ENCODE measurements at places on chromosomes 1 and 21.

DNA sequence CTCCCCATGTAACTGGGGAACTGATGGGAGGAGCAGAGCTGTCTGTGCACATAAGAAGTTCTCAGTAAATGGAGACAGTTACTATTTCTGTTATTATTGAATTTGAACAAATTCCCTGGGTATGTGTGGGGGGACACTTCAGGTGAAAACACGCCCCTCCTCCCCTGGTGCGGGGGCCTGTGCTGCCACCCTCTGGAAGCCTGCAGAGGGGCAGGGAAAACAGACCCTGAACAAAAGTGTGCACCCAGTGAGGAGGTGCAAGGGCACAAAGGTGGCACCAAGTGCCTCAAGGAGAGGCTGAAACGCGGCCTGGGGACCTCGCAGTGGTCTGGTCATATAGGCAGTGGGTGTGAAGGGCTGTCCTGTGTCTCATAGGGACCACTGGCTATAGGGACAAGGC, 18.2 kb upstream of the NADK start:
- no peak for DNase-seq

DNA sequence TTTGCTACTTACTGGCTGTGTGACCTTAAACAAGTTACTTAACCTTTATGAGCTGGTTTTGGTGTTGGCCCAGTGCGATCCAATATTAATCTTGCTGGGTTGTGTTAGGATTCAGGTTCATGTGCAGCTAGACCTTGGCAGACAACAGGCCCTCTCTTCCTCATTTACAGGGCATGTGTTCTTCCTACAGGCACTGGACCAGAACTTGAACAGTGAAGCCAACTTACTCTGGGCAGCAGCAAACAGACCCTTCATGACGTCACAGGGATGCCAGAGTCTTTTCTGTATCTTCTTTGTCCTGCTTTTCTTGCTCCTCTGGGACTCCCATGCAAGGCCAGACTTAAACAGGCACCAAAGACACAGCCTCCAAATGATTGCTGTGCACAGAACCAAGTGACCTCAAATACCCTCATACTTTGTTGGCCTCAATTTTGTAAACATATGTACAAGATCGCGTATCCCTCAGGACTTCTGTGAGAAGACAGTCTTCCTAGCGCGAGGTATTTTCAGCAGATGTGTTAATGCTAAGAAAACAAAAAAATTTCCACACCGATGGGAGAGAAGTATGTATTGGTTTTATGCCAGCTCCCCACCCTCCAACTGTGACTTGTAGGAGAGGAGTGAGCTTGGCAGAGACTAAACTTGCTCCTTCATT, 73.7 kb downstream of the URB2 start:
- peak; percentile 21 for DNase-seq

DNA sequence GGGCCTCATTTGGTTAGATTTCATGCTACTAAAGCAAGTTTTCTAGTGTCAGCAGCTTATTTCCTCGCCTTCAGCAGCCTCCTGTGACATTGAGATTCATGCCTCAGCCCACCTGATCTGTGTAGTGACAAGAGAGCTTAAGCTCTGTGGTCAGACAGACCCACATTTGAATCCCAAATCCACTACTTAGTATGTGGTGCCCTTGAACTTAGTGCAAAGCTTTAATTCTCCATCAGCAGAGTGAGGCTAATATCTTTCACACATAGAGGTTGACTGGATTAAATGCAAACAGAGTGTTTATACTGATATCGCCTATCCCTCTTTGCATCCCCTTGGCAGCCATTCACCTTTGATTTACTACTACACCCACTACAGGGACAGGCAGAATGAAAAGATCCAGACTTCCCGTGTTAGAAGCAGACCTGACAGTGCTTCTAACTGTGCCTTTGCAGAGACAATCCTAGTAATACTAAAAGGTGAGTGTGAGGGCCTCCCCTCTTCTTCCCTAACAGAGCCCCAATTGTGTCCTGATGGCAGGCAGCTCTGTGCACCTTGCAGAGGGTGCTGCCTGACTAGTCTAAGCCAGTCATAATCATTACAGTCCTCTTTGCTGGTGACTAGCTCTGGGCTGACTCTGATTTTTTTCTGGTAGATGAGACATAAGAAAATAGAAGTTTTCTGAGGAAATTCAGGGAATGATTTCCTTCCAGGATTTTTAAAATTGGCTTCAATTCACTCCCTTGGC, 264.0 kb downstream of the CTH start:
- no peak for DNase-seq

DNA sequence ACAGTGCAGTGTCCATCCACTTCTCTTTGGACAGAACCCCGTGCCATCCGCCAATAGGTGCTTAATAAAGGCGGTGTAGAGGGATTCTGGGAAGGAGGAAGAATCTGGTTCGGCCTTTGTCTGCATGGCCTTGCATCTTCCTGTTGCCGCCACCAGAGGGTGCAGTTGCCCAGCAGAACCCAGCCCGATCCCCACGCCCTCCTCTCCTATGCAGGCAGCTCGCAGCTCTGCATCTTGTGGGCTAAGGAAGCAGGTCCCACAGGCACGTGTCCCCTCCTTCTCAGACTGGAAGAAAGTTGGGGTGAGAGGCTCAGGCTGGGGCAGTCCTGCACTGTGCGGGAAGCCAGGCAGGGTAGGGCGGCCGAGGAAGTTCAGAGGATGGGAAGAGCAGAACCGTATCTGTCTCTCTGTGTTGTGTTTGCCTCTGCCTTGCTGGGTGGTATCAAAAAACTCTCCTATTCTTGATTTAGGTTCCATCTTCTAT, 20.8 kb downstream of the NAV1 start:
- peak; percentile 79 for DNase-seq

GRCh38 chr1:176691251-176692228, 228.6 kb downstream of the PAPPA2 start:
- peak; percentile 44 for DNase-seq

DNA sequence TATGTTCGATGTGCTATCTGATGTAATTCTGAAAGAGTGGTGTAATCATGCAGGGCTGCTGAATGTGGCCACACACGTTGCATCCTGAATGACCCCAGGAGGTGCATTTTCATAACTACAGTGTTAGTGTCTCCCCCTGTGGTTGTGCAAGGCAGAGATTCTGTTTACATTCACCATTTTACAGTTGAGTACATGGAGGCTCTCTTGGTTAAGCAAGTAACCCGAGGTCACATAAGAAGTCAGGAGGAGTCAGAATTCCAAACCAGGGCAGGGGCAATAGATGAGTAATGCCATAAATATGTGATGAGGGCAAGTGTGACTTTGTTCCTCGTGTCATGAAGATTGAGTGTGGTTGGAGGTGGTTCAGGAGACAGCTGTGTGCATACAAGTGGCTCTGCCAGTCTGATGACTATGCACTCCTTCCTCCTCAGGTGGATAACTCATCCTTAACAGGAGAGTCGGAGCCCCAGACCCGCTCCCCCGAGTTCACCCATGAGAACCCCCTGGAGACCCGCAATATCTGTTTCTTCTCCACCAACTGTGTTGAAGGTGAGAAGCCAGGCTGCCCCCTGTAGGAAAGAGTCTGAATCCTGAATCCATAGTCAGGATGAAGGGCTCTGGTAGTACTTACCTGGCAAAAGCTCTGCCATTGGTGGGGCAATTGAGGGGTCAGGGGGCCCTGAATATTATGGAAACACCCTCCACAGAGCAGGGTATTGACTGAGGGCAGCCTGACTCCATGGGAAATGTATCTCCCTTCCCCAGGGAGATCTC, 9.3 kb downstream of the ATP1A2 start:
- peak; percentile 89 for DNase-seq

GRCh38 chr1:208668991-208669390, 424.8 kb upstream of the PLXNA2 start:
- no peak for DNase-seq

DNA sequence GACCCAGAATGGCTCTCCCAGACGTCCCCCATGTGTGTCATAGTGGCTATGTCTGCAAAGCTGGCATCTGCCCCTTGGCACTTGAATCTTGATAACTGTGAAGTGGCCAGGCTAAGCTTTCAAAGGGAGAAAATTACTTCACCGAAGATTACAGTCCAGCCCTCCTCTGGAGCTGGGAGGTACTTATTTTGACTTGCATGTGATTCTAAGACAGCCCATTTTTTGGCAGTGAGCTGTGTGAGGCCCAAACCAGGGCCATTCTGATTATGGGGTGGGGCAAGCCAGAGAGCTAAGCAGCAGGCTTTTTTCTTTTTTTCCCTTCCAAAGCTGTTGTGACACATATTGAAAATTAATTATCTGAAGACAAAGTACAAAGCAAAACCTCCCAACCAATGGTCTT, 42.1 kb upstream of the C8B start:
- DNase-seq, result no peak

DNA sequence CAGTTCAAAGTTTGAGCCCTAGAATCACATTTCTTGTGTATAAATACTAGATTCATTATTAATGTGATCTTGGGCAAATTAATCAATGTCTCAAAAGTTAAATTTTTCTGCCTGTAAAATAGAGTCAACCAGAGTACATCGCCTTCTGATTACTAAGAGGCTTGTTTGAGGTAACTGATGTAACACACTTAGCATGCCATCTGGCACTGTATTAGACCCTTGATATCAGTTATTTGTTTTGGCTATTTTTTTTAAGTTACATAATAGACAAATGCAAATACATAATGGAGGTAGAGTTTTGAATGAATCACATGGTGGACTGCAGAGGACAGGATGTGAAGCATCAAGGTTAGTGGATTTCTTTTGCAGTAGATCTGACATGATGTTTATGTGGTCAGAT, 298.4 kb downstream of the ADGRL2 start:
- no peak for DNase-seq

- peak; percentile 7 for DNase-seq
Measured at GRCh38 chr1:44417351-44418021, 12.4 kb downstream of the RNF220 start.

DNA sequence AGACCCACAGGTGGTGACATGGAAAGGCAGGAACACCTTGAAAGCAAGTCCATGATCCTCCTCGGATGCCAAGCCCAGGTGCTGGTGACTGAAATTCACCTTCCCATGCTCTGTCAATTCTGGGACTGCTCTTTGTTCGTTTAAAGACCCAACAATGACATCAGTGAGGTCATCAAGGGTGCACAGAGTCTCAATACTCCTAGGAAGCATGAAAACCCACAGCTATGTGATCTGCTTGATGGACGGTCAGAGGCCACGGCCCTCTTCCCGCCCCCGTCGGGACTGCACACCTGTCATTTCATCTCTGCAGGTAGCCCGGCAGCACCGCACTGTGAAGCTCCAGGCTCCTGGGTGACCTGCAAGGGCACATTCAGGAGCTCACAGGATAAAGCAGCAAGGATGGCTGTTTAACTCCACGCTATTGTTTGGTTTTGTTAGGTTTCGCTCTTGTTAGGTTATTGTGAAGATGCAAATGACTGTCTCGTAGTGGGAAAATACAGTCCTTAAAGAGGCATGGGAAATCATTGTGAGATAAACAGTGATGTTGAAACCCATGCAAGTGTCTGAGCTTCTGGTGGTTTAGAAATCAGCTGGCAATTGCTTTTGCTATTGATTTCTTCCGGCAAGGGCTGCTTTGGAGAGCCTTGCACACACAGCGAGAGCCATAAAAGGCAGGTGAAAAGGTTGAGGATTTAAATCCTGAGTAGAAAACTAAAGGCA, 124.8 kb upstream of the AJAP1 start:
- DNase-seq, result no peak

DNA sequence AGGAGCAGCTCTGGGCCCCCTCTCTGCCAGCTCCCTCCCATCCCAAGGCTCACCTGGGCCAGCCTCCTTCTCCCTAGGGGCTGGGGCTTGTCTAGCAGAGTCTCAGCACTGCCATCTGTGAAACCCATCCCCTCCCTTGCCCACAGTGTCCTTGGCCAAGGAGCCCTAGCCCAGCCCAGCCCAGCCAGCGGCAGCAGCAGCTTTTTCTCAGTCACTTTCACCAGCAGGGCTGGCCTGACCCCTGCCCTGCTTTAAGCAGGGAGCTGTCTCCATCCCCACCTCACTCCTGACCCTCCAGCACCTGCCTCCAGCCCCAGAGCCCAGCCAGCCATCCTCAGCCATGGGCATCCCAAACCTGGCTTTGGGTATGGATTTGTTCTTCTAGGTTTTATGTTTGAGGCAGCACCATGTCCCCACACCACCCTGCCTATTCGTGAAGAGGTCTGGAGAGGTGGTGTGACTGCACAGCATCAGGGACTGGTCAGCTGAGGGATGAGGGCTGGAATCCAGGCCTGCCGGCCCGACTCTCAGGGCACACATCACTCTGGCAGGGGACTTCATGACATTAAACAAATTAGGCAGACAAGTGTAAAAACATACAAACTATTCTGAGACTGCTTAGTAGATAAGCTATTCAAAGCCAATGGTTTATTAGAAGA, 36.1 kb upstream of the ABCG1 start:
- no peak for DNase-seq

DNA sequence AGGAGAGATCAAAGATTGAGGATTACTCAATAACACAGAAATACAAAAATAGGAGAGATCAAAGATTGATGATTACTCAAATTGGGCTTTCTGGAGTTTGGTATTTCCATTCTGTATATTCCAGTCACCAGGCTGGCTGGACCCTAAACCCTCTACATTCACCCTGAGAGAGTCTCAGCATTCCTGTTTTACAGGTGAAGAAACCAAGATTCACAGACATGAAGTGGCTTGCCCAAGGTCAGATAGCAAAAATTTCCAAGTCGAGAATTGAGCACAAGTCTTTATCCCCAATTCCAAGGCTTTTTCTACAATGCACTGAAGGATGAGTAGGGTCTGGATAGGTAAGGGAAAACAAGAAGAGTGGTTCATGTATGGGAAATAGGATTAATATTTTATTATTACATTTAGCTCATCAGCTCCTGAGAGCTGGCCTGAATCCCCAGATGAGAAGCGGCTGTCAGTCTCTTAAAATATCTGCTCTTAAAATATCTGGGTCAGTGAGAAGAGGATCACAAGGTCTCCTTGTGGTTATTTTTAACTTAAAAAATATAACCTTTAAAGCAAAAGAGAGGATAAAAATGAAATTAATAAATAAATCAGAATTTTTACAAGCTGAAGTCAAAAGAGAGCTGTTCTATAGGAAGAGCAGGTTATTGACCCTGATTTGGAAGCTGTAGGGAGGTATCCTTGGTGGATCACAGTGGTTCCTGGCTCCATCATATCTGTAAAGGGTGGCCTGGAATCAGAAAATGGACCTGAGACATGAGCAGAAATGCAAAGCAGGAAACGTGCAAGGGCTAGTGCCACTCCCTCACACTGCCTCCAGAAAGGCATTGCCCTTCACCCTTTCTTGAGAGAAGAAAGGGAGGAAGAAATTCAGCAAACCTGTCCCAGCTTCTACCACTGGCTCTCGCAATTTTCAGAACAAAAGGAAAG, 29.1 kb upstream of the SEC16B start:
- no peak for DNase-seq

- no peak for DNase-seq
Measured at GRCh38 chr1:157439302-157439954, 112.9 kb downstream of the FCRL5 start.
